HFFc6 (cell line): ENCODE measurements at places on chromosomes 11 and 22.
A peak's percentile ranks its signal among the peaks of the same experiment; 100 is the strongest.

GRCh38 chr22:24189249-24190158 is 8.2 kb downstream of the SUSD2 start:
- H3K36me3 ChIP-seq = no peaks in the 10 kb centered on the region
- no peak overlapping the region for H3K27ac ChIP-seq
- H3K4me3 ChIP-seq = no peak overlapping the region
- DNase-seq = peak; percentile 47
- H3K27me3 ChIP-seq = peaks cover 4% of the 10 kb centered on the region

DNA sequence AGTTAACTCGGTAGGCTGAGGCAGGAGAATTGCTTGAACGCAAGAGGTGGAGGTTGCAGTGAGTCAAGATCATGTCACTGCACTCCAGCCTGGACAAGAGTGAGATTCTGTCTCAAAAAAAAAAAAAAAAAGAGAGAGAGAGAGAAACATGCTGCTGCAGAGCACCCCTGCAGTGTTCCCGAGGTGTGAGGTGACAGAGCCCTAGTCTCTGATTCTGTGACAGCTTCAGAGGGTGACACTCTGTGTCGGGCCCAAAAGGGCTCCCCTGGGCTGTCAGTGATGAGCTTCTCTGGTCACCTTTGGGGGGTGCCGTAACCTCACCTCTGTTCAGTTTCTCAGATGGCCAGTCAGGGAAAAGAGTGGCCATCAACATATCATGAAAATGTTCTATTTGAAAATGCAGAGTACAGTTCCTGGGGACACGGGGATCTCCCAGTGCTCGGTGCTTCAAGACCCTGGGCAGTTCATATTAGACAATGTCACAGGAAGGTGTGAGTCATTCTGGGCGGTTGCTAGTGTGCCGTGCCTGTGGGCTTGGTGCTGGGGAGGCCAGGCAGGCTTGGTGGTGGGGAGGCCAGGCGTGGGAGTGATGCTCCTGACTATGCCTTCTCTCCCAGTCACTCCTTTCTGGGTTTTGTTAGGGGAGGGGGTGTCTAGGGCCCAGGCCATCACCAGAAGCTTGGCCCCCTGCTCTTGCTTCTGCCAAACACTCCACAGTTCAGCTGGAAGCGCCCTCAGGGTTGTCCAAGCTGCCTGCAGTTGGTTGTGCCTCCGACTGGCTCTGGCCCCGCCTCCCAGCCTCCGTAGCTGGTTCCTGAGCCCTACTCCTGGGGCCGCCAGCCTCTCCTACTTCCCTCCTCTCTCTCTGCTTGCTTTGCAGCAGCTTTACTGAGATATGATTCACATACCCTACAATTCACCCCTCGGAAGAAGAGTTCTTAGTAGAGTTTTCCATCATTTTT is 52.5 kb upstream of the CLDN5 start:
- peak; percentile 53 for DNase-seq
- H3K27ac ChIP-seq = peak overlapping the region; percentile 71
- no peaks in the 10 kb centered on the region for H3K36me3 ChIP-seq
- peaks cover 31% of the 10 kb centered on the region for H3K4me1 ChIP-seq

DNA sequence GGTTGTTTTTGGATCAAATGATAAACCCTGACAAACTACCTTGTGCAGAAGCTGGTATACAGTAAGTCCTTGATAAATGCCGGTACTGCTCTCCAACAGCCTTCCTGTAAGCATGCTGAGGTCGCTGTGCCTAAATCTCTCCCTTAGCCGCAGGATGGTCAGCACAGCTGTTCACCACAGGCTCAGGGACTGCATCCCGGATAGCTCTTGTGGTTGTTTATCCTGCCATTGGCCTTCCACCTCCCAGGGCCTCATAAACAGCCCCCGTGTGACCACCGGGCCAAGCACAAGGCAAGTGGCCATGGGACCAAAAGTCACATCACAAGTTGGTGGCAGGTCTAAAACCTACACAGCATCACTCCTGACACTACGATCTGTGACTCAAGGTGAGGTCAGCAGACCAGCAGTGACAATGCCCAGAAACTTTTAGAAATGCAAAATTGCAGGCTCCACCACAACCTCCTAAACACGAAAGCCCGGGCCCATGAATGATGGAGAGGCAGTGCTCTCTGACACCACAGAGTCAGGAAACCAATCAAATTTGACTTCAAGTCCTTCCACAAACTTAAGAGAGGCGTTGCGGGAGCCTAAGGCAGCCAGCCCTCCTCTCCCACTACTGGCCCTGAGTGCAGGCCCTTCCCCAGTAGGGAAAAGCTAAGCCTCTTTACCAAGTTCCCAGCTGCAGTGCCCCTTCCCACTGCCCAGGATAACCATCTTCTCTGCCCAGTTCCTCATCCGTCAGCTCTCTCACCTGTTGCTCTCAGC is 3.9 kb downstream of the SPATA19 start:
- DNase-seq = no peak
- H3K27ac ChIP-seq = no peak overlapping the region
- no peak overlapping the region for H3K4me3 ChIP-seq
- peaks cover 5% of the 10 kb centered on the region; the same call in 1 of the 2 replicates for H3K36me3 ChIP-seq

DNA sequence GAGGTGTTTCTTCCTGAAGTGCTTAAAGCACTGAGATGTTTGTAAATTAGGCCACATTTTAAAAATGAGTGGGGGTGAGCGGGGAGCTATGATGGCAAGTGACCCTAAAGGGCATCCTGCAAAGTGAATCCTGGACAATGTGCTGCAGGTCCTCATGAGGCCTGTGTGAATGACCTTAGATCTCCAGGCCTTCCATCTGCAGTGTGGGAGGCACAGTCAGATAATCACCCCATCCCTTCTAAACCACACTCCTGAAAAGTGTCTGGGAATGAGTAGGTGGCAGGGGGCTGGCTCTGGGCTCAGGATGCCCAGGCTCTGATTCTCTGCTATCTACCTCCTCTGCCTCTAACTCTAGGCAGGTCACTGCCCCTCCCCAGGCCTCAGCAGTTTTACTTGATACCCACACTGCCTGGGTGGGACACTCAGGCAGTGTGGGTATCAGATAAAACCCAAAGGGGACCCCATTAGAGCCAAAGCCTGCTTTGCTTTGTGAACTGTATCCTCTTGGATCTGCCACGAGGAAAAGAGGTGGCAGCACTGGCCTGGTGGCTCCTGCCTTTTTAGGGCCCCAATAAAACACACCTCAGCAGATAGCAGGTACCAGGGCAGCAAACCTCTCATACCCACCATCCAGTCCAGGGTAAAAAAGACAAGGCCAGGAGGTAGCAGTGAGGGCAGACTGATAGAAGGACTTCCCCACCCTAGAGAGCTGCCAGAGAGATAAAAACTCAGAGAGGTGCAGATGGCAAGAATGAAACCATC is 10.5 kb downstream of the STARD10 start:
- H3K4me1 ChIP-seq = no peaks in the 10 kb centered on the region
- no peaks in the 10 kb centered on the region for H3K36me3 ChIP-seq
- H3K4me3 ChIP-seq = no peak overlapping the region
- no peak for DNase-seq

DNA sequence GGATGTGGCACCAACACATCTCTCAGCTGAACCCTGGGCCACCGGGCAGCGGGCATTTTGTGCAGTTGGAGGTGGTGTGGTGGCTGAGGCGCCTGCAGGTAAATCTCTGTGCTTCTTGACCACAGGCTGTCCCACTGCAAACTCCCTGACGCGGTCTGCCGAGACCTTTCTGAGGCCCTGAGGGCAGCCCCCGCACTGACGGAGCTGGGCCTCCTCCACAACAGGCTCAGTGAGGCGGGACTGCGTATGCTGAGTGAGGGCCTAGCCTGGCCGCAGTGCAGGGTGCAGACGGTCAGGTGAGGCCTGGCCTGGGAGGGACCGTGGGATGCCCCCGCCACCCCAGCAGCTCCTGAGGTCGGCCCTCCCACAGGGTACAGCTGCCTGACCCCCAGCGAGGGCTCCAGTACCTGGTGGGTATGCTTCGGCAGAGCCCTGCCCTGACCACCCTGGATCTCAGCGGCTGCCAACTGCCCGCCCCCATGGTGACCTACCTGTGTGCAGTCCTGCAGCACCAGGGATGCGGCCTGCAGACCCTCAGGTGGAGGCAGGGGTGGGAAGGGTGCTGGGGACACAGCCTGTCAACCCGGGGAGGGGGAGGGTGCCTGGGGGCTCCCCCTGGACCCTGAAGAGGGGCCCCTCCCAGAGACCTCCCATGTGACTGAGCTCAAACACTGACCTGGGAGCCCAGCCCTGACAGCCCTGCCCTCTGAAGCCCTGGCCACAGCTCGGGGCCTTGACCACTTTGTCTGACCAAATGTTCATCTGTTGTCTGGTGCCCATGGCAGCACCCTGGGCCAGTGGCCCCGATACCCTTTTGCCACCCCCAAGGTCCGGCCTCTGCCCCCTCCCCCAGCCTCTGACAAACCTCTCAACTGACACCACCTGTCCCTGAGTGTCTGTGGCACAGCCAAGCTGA is 4.6 kb upstream of the PGGHG start:
- no peaks in the 10 kb centered on the region for H3K4me1 ChIP-seq
- DNase-seq = no peak
- H3K36me3 ChIP-seq = no peaks in the 10 kb centered on the region
- no peak overlapping the region for H3K4me3 ChIP-seq
- H3K27ac ChIP-seq = no peak overlapping the region

GRCh38 chr11:10429526-10429925 is 25.5 kb upstream of the AMPD3 start:
- peaks cover 4% of the 10 kb centered on the region; the same call in 1 of the 2 replicates for H3K36me3 ChIP-seq
- no peak overlapping the region for H3K4me3 ChIP-seq
- peaks cover 3% of the 10 kb centered on the region for H3K27me3 ChIP-seq
- H3K4me1 ChIP-seq = peaks cover 7% of the 10 kb centered on the region

DNA sequence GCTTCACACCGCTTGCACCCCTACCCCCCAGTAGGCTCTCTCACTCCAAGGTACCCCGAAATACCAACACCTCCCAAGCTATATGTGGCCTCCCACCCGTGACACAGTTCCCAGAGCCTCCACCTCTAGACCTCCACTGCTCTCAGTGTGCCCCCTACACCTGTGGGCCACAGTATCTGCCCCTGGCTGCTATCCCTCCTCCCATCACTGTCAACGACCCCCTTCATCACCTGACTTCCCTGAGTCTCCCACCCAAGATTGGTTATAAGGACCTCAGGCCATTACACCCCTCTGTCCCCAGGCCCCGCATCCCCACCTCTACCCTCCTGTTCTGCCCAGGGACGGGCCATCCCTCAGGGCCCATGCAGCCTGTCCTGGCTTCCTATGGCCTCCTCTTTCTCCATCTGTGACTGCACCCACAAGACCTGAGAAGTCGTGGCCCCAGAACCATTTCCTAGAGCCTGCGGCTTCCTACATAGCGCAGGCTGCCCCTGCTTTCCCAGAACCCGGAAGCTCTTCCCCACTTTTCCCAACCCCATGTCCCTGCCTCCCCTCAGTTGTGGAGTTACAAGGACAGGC is 734 bp downstream of the ACR start:
- no peak for DNase-seq
- H3K27me3 ChIP-seq = peaks cover 38% of the 10 kb centered on the region
- no peak overlapping the region for H3K27ac ChIP-seq
- peaks cover 5% of the 10 kb centered on the region for H3K4me1 ChIP-seq

- no peak for DNase-seq
- peaks cover 30% of the 10 kb centered on the region for H3K27me3 ChIP-seq
- no peak overlapping the region for H3K27ac ChIP-seq
- peak overlapping the region; percentile 80 for H3K4me3 ChIP-seq
Observed at GRCh38 chr11:120168960-120169681, 31.2 kb upstream of the TRIM29 start.

DNA sequence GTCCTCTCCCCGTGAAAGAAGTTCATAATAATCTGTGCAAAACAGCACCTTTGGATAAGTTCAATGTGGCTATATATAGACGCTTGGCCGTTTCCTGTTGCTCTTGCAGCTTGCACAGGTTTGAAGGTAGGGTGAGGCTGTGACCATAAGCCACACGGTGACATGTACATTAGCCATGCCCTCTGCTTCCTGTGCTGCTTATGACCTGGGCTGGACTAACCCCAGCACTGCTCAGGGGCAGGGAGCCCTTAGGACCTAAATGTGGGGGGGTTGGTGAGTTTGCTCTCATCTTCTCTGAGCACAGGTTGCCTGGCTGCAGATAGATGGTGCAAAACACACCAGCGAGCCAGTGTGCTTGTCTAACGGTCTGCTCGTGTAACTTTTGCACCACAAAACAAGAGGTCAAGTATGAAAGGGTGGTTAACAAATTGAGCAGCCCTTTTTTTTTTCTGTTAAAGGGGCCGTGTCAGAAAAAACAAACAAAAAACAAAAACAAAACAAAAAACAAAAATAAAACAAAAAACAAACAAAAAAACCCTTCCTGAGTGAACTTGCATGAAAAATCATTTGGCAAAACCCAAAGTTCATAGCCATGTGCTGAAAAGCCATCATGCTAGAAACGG is 37.3 kb downstream of the FLI1 start:
- H3K4me3 ChIP-seq = no peak overlapping the region
- no peak for DNase-seq
- H3K27me3 ChIP-seq = no peaks in the 10 kb centered on the region
- peaks cover 48% of the 10 kb centered on the region for H3K4me1 ChIP-seq

GRCh38 chr11:74686792-74687191 is 44.4 kb downstream of the CHRDL2 start:
- peak overlapping the region; percentile 41; the same call in 1 of the 2 replicates for H3K27ac ChIP-seq
- peaks cover 4% of the 10 kb centered on the region for H3K27me3 ChIP-seq
- peaks cover 41% of the 10 kb centered on the region for H3K4me1 ChIP-seq
- no peak overlapping the region for H3K4me3 ChIP-seq

DNA sequence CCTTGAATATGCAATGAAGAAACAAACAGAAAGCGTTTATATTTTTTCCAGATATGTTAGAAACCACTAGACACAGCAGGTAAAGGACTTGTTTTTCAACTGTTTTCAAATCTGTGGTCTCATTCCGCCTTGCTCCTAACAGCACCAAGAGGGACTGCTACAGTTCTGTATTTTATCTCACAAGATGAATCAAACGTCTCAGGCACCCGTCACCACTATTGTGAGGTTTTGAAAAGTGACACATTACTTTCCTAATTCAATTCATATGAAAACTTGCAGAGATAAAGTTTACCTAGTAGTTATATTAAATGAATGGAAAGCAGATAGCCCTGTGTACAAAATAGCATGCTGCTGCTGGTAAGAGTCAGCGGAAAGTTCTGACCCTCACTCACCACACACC is 386.3 kb downstream of the ETS1 start:
- H3K4me3 ChIP-seq = no peak overlapping the region
- peaks cover 4% of the 10 kb centered on the region for H3K36me3 ChIP-seq
- no peak overlapping the region for H3K27ac ChIP-seq
- peaks cover 5% of the 10 kb centered on the region for H3K4me1 ChIP-seq
- DNase-seq = no peak

- DNase-seq = no peak
- H3K4me1 ChIP-seq = peaks cover 7% of the 10 kb centered on the region; the same call in 1 of the 2 replicates
- H3K36me3 ChIP-seq = no peaks in the 10 kb centered on the region
- no peak overlapping the region for H3K27ac ChIP-seq
Observed at GRCh38 chr11:11263238-11264005, 89.6 kb downstream of the CSNK2A3 start.

- peaks cover 37% of the 10 kb centered on the region for H3K4me1 ChIP-seq
- peak; percentile 45 for DNase-seq
- no peak overlapping the region for H3K4me3 ChIP-seq
- H3K27ac ChIP-seq = no peak overlapping the region
- no peaks in the 10 kb centered on the region for H3K27me3 ChIP-seq
Observed at GRCh38 chr11:103940551-103940950, 95.9 kb upstream of the DDI1 start.
